ENCODE measurements at places on chromosomes 3 and 15. TPM values are rescaled to one million over a fixed set of nuclear protein-coding genes. Genes with fewer than 3 reads are reported as not detected.

DNA sequence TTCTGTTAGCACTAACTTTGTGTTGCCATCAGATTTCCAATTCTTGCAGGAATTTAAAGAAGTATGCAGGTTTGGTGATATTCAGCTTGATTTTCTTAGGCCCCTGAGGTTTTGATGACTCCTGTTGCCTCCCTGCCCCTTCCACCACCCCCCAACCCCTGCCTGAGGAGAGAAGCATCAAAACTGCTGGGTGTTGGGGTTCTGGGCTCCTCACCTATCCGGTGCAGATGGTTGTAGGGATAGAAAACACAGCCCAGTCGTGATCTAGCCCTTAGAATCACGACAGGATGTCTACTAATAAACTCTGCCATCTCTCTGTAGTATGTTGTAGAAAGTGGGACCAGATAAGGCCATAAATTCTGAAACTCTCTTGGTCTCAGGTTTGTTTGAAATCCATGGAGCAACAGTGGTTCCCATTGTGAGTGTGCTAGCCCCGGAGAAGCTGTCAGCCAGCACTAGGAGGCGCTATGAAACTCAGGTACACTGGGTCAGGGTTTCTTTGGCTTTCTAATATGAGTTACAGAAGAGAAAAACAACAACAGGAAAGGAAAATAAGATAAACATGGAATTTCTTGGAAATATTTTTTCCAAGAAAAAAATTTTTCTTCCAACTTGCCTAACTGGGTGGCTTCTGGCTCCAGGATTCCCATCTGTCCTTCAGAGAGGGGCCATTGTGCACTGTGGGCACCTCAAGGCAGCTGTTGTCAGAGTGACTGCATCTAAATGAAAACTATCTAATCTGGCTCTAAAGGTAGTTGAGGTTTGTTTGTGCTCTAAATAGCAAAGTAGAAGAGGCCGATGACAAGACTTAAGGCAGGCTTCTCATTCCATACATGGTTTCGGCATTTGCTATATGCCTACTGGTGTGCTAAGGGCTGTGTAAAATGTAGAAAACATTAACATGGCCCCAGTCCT is 8.7 kb downstream of the SRP14 start:
- peaks cover 86% of the 10 kb centered on the region for H3K36me3 ChIP-seq
- H3K27me3 ChIP-seq, result no peaks in the 10 kb centered on the region
- H3K4me1 ChIP-seq, result no peaks in the 10 kb centered on the region
- DNase-seq, result no peak

DNA sequence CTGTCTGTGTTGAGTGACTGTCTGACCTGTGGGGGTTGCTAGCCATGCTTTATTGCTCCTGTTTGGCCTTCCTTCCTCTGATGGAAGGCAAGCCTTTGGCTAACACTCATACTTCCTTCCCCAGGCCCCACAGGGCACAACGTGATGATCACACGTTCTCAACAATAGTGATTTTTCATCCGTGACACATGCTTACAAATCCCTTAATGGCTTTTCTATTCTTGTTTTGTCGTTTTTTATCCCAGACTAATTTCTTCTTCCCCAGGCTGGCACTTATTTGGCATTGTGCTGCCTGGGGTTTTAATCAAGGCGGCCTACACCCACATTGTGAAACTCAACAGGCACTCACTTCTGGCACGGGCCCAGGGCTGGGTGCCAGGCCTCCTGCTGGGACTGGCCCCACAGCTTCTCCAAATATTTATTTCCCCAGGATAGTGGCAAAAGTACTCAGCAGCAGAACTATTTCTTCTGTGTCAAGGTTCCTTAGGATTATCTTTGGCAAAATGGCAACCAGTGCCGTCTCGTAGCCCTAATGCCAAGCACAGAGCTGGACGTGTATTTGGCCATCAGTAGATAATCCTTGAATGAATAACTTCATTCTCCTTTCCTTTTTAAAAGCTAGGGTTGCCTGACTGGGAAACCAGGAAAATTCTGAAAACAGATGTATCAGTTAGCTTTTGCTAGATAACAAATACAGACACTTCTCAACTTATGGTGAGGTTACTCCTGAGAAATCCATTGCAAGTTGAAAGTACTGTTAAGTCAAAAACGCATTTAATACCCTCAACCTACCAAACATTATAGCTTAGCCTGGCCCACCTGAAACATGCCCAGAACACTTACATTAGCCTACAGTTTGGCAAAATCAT is 30.6 kb downstream of the CMTM7 start:
- peaks cover 95% of the 10 kb centered on the region for H3K4me1 ChIP-seq
- peaks cover 2% of the 10 kb centered on the region for H3K36me3 ChIP-seq
- peak overlapping the region; percentile 91 for H3K27ac ChIP-seq
- no peak for DNase-seq
- no peaks in the 10 kb centered on the region for H3K27me3 ChIP-seq

- peaks cover 5% of the 10 kb centered on the region for H3K36me3 ChIP-seq
- peak overlapping the region; percentile 28 for H3K4me3 ChIP-seq
- peaks cover 33% of the 10 kb centered on the region for H3K4me1 ChIP-seq
These were observed 4.9 kb downstream of the HDAC11 start for GRCh38 chr3:13484851-13485590.

DNA sequence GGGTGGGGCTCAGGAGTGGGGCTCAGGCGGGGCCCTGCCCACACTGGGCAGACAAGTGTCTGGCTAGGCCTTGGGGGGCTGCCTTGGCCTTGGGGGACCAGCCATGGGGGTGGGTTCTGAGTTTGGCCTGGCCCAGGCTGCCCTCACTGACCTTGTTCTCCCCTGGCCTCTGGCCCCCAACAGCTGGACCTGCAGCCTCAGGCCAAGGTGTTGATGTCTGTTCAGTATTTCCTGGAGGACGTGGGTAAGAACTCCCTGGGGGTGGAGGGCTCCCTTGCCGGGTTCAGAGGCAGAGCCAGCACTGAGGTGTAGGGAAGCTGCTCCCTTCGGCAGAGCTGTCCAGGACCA is 20.0 kb downstream of the PRKCD start:
- no peaks in the 10 kb centered on the region for H3K27me3 ChIP-seq
- H3K4me1 ChIP-seq, result no peaks in the 10 kb centered on the region
- H3K4me3 ChIP-seq, result no peak overlapping the region
- H3K36me3 ChIP-seq, result peaks cover 6% of the 10 kb centered on the region
- no peak overlapping the region for H3K27ac ChIP-seq

- H3K4me1 ChIP-seq, result no peaks in the 10 kb centered on the region
- H3K27me3 ChIP-seq, result peaks cover 2% of the 10 kb centered on the region
- no peak overlapping the region for H3K4me3 ChIP-seq
These were observed 262.7 kb upstream of the CTDSPL start for GRCh38 chr3:37598808-37599581.

DNA sequence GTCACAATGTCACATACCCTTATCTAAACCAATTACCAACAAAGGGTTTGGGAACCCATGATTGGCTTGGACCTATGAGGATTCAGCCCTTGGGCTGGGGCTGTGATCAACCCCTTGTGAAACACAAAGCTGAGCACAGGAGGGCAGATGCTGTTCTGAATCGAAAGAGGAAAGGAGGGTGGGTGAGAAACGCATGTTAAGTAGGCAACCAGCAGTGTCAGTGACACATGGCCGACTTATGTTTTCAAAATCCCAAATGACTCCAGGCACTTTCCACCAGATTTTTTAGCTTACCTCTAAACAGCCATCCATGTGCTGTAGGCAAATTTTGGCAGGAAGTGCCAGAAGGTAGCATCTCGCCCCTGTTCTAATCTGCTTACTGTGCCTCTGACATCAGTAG is 34.1 kb upstream of the KLHL25 start:
- DNase-seq, result no peak
- H3K36me3 ChIP-seq, result no peaks in the 10 kb centered on the region
- no peaks in the 10 kb centered on the region for H3K4me1 ChIP-seq
- H3K27ac ChIP-seq, result no peak overlapping the region
- H3K27me3 ChIP-seq, result no peaks in the 10 kb centered on the region
- no peak overlapping the region for H3K4me3 ChIP-seq

LDHAL6B gene
- not detected for total RNA-seq

NDN gene
- total RNA-seq, result not detected

TMEM202 gene
- total RNA-seq, result not detected

LPP gene
- total RNA-seq, result 10.3 TPM

CAMKV gene
- total RNA-seq, result not detected

PKM gene
- 285 TPM for total RNA-seq

SLC25A26 gene
- total RNA-seq, result 20.4 TPM

RETNLB gene
- total RNA-seq, result not detected

ATP8B4 gene
- total RNA-seq, result 0.18 TPM

Data from naive thymus-derived CD8-positive, alpha-beta T cell (primary cell).